SK-N-SH treated with all-trans-retinoic acid at 6 μM for 48 hours (cell line): ENCODE measurements at places on chromosomes 5 and 9.

- ATAC-seq = peak; percentile 79
These were observed 291.8 kb upstream of the DAB2 start for GRCh38 chr5:39716532-39717028.

DNA sequence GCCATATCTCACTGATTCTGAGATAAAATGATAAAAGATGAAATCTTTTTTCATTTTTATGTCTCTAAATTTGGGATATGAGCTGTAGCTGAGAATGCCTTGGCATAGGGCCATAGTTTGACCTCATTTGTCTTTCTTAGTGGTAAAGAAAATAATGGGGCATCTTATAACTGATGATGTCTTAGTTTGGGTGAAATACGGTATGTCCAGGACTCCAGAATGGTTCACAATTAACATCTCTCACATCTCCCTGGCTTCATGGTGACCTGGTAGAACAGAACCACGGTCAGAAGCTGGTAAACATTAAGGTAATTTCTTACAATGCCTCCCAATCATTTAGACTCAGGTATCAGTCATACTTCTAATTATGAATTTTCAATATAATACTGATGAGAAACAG is 250.8 kb downstream of the MAT2B start:
- no peak for ATAC-seq

DNA sequence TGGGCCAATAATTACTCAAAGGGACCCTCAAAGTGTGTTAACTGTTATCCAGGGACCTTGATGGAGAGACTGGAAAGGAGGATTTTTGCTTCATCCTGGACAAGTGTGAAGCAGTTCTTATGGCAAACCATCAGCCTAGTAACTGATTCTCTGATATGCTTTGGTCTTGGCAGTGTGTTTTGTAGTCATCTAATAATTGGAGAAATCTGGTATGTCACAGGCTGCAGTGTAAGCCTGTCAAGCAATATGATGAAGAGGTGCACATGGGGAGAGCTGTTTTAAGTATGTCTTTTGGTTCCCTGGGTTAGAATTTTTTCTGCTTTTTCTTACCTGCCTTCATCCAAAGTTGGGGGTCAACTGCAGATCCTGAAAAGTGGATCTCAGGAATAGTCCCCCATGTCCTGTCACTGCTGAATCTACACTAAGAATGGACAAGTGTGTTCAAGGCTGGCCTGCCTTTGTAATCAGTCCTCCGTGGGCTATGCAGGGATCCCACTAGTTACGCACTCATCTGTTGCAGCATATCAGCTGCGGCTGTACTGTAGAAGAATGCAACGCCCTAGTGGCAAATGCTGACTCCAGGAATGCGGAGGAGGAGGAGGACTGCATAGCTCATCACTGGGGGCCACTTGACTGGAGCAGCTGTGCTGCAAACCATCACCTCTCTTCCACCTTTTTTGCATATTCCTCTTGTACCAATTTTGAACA is 1.9 kb downstream of the SPTAN1 start:
- ATAC-seq = peak; percentile 54

DNA sequence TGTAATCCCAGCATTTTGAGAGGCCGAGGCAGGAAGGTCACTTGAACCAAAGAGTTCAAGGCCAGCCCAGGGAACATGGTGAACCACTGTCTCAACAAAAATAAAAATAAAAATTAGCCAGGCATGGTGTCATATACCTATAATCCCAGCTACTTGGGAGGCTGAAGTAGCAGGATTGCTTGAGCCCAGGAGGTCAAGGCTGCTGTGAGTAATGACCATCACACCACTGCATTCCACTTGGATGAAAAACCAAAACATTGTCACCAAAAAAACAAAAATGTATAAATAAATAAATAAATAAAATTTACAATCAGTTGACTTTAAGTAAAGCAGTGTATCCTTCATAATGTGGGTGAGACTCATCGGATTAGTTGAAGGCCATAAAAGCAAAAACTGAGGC is 541.4 kb downstream of the CSNK1G3 start:
- ATAC-seq = no peak

- ATAC-seq = peak; percentile 50
These were observed 29.4 kb downstream of the ANKRD34B start for GRCh38 chr5:80540691-80541090.

- no peak for ATAC-seq
These were observed 6.8 kb downstream of the MGAT1 start for GRCh38 chr5:180795771-180796313.

GRCh38 chr5:14824499-14824898 is 47.1 kb downstream of the ANKH start:
- no peak for ATAC-seq

DNA sequence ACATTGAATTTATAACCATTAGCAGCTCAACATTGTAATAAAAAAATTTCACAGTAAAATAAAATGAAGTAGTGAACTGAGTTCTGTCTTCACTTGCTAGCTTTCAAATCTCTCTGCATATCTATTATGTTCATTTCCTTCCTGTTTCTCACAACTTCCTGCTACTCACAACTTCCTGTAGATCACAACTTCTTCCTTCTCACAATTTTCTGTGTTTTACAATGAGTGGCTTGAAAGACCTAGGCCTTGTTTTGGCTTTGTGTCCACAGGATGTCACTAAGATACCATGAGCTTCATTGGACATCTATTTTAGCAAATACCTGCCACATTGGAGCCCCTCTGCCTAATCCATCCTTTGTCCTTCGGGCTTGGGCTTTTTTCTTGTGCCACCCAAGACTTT is 480.3 kb upstream of the ADAMTS16 start:
- ATAC-seq = no peak

DNA sequence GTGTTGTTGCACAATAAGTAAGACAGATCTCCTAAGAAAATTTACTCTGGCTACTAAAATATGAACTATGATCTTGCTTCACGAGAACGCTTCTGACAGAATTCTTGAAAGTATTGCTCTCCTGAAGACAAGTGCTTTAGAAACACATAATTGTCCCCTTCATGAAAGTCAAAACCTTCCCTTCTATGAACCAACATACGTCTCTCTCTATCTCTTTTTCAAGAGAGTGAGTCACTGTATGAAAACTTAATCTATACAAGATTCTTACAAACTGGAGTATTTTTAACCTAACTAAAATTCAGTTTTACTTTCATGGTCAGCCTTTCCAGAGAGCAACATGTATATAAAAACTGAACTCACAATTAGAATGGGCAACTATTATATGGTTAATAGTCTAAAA is 688.0 kb upstream of the CTNND2 start:
- no peak for ATAC-seq

- ATAC-seq = no peak
These were observed 4.7 kb downstream of the PAX5 start for GRCh38 chr9:37029304-37029775.

DNA sequence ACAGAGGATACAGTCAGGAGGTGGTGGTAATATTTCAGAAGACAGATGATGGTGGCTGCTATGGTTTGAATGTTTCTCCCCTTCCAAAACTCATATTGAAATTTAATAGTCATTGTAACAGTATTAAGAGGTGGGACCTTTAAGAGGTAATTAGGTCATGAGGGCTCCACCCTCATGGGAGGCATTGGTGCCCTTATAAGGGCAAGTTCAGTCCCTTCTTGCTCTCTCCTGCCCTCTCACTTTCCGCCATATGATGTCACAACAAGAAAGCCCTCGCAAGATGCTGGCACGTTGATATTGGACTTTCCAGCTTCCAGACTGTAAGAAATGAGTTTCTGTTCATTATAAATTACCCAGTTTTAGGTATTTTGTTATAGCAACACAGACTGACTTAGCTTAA is 274.9 kb downstream of the PDE4D start:
- no peak for ATAC-seq

GRCh38 chr9:104927912-104928740 is at the start of gene ABCA1:
Gene ABCA1 (minus strand): TSS chr9:104928155. CDS start chr9:104903679, 24,476 bp downstream.
- ATAC-seq = peak; percentile 80

GRCh38 chr5:82105457-82105856 is 133.6 kb downstream of the ATG10 start:
- ATAC-seq = peak; percentile 44; the same call in 2 of the 3 replicates

DNA sequence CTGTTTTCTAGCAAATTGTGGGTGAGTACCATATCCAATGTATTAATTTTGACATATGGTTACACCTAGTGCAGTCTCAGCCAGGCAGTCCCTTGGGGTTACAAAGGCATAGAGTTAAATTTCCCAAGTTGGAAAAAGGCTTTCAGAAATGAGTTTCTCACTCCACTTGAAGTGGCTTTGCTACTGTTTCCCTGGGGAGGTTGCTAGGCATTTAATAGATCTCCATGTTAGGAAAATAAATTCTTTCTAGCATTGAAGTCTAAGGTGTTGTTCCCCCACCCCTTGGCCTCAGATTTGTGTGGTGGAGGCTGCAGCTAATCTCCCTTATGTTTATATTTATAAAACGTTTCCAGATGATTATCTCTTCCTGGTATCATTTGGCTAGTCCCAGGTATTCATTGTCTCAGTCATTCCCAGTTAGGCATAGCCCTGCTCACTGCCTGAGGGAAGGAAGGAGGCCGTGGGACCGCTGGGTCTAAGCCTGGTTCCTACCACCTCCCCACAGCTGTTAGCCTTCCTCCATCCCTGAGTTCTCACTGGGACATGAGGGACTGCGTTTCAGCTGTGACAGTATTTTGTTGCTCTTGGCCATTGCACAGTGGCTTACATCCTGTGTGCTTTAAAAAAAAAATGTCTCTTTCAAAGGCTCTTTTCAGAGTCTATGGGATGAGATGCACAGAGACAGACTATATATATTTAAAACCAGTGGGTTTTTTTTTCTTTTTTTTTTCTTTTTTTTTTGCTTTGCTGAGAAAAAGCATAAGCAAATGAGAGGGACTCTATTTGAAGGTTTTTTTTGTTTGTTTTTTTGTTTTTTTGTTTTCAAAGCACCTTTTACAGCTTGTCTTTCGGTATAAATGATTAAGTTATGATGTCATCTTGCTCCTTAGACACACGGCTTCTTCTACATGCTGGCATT is 121.5 kb downstream of the MAST4 start:
- ATAC-seq = no peak

DNA sequence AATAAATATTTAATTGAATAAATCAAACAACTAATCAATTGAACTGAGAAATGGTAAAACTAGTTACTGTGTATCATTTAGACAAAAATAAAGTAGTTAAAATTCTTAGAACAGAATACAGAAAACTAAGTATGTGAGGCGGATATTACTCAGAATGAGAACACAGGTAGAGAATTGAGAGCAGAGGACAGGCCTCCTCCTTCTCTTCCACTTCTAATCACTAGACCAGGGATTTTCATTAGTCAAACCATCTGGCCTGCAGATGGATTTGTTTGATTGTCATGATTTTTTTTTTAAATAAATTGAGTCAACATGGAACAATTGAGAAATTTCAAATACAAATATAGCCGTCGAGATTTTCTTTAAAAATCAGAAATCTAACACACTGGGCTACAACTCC is 198.6 kb upstream of the HMHB1 start:
- ATAC-seq = no peak

DNA sequence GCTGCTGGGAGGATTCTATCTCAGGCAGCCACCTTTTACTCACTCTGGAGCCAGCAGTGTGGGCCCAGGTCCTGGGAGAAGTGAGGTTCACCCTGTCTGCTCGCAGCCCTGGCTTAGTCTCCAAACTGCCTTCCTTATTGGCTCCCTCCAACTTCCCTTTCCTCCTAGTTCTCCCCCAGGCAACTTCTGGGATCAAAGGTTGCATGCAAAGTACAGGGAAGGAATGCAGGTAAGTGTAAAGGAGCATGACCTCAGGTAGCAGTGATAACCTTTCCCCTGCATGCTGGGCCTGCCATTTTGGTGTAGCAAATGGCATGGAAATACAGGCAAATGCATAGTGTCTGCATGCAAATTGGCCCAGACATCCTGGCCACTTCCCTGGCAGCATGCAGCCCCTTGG is 53.8 kb upstream of the ARAP3 start:
- no peak for ATAC-seq

DNA sequence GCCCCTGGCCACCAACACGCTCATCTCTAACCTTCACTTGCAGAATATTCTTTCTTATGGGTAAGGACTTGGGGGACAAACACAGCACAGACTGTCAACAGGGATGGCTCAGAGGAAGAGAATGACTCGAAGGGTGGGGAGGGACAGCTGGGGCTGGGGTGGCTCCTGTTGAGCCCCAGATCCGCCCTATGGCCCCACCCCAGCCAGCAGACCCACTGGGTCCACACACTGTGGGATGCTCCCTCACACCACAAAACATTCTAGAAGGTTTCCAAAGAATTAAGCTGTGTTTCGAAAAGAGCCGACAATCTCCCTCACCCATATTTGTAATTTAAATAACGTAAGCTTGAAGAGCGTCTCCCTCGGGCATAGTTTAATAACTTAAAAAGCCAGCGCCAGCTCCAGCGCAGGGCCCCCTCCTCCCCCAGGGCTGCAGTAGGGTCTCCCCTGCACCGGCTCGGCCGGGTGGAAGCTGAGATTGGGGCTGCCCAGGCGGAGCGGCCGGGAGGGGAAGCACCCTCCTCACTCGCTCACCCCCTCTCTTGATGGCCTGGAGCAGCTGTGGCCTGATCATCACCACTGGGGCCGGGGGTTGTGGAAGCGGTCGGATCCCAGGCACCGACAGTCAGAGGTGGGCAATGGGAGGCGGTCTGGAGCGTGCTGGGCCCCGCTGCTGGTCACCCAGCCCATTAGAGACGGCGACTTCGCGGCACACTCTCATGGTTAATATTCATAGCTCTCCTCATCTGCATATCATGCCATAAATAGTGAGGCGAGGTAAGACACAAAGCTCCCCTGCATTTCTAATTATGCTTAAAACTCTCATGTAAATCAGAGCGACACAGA is 37.6 kb downstream of the NACC2 start:
- ATAC-seq = no peak

- no peak for ATAC-seq
These were observed 85.2 kb downstream of the RASGRF2 start for GRCh38 chr5:81045389-81045807.

DNA sequence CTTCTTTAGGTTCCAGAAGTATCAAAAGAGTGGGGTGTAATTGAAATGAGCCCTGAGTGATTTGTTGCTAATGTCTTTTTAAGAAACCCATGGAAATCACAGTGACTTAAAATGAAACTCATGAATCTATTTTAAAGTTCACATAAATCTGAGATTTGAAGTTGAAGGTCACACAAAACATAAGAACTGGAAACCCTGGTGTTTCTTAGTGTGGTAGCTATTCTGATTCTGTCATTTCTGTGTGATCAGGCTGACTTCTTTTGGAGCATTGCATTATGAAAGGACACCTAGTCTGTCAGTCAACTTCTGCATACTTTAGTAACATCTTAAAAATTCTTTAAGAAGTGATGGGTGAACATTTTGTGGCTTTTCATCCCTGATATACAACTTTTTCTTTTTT is 448.8 kb downstream of the TLE4 start:
- no peak for ATAC-seq
